ENCODE measurements at places on chromosomes 6 and 20. TPM values are rescaled to one million over a fixed set of nuclear protein-coding genes. Genes with fewer than 3 reads are reported as not detected.

GRCh38 chr6:148044921-148045320, 297.7 kb upstream of the SASH1 start:
- no peak for DNase-seq

DNA sequence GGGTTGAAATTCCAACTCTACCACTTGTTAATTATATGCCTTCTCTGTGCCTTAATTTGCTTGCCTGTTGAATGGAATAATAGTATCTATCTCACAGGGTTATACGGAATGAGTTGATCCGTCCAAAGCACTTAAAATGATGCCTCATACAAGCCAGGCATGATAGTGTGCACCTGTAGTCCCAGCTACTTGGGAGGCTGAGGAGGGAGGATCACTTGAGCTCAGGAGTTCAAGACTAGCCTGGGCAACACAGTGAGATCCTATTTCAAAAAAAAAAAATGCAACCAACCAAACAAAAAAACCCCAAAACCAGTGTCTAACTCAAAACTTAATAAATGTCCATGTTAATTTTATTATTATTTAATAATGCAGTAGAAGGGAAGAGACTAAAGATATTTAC, 35.3 kb downstream of the SAMHD1 start:
- no peak for DNase-seq

DNA sequence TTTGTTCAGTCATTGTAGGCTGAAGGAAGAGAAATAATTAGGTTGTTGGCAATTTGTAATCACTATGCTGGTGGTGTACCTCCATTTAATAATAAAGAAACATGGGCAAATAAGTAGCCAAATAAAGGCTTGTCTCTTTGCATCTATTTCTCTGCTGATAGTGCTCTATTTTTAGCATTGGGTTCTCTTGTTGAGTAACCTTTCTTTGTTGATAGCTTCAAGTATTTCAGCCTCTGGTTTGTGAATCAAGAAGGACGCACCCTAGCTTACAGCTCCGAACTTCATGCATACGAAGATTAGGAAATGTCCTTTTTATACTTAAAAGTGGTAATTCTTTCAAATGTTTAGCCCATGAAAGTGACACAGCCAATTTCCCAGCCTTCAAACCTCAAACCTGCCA, 2.6 kb downstream of the PPP1R14C start:
- DNase-seq, result no peak

Gene SIM1
- total RNA-seq, result 1.7 TPM

GRCh38 chr6:159953091-159953601, 15.7 kb upstream of the IGF2R start:
- no peak for DNase-seq

DNA sequence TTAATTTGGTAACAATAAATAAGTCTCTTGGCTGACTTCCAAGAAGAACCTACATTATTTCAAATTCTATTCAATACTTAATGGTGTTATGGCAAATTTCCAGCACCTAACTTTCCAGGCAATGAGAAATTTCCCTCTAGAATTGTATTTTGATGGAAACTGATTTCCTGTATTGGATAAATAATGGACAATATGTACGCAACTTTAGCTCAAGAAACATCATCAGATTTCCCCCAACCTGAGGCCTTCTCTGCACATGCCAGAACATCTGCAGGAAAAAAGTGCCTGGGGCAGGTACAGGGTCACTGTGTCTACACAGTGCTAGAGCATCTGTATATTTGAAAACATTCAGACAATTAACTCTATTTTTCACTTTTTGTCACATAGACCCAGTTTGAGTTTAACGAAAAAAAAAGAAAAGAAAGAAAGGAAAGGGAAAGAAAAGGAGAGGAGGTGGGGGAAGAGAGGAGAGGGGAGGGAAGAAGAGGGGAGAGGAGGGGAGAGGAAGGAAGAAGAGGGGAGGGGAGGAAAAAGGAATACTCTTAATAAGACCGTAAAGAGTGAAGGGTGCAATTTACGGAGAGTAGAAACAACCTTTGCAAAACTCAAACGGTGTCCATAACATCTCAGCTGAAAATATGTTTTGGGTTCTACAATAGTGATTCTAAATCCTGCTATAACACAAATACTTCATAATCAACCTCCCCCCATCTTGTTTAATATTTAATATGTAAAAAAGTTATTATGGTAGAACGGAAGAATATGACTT, 130.0 kb downstream of the TSHZ2 start:
- DNase-seq, result no peak

DNA sequence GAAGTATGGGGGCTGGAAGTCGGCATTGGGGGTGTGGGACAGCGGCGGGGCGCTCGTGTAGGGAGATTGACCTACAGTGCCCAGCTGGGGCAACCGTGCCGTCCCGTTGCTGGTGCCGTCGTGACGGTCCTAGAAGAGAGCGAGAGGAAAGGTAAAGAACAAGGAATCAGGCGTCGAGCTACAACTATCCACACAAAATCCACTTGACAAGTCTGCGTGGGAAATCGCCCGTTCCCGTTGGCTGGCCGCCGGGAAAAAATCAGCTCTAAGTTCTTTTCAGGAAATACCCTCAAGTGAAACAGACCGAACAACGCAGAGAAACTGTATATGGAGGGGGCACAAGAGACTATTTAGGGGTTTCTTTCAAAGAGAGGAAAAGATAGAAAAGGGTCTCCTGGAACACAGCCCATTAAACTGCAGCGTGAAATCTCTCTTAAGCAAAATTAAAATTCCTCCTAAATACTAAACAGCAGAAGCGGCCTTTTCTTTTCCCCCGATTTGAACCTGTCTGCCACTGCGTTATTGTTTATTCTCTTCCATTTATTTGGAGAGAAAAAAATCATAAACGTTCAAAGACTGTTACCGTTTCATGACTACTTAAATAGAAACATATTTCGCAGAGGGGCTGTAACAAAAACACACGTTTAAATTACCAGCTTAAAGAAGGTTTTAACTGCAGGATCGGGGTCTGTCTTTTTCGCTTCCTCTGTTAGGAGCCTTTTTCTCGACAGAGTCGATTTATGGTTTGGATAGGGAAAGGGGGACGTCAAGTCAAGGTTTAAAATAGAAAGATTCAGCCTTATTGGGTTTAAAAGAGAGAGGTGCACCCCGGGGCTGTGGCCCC, 4.4 kb downstream of the TFAP2A start:
- DNase-seq, result no peak

Gene BNIP5
- total RNA-seq, result not detected

GRCh38 chr20:37342231-37343177, 3.4 kb upstream of the SRC start:
- DNase-seq, result no peak

Gene GSTA3
- not detected for total RNA-seq

DNA sequence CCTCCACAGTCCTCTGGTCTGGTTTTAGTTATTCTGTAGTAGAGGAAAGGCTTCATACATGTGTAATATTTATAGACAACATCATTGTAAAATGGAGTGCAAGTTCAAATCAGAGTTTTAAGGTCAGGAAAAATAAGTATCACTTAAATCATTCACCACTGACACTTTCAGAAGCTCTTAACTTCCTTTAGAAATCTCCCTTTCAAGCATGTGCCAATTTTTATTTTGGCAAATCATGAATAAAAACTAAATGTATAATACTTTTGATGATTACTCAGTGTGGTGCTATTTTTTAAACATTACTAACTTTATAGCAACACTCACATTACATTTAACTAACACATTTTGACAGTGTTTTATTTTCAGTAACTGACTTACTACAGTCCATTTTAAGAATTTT, 112.2 kb downstream of the OGFRL1 start:
- DNase-seq, result no peak

GRCh38 chr6:18263418-18264218, 712 bp downstream of the DEK start:
- DNase-seq, result peak; percentile 40

GRCh38 chr6:41470331-41471063, 75.7 kb upstream of the FOXP4 start:
- no peak for DNase-seq

Gene POM121L2
- total RNA-seq, result not detected

Gene ASCC3
- 19.0 TPM for total RNA-seq

DNA sequence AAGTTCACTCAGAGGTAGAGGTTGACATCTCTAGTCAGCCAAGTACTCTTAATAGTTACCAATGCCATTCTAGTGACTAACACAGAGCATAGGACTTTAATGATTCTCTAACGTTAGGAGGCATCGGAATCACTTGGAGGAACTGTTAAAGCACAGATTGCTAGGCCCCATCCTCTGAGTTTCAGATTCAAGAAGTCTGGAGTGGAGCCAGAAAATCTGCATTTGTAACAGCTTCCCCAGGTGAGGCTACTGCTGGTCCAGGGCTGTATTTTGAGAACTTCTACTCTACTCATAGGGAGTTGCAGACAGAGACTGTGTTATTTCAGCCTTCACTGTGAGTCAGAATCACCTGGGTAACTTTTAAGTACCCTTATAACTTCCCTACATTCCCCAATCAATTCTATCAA, 5.7 kb downstream of the LMBRD1 start:
- DNase-seq, result no peak

GRCh38 chr6:22024973-22025467, 271.8 kb downstream of the PRL start:
- no peak for DNase-seq

DNA sequence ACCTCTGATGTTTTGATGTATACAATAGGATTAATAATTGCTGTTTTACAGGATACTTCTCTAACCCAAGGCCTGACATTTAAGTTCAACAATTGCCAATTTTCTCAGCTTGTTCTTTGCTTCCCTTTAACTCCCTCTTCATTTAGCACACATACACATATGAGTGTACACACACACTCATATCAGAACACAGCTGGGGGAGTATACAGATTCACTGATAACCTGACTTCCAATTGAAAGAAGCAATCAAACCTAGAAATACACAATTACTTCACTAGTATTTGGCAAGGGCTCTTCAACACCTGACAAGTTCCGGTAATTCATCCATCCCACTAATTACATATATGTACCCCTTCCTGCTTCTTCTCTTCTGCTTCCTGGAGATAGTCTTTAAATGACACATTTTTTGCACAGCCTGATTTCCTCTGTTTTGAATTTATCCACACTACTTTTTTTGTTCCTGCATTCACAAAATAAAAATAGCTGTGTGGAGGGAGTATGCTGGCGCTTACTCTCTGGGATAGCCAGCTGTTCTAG, 11.2 kb downstream of the UST start:
- DNase-seq, result no peak

DNA sequence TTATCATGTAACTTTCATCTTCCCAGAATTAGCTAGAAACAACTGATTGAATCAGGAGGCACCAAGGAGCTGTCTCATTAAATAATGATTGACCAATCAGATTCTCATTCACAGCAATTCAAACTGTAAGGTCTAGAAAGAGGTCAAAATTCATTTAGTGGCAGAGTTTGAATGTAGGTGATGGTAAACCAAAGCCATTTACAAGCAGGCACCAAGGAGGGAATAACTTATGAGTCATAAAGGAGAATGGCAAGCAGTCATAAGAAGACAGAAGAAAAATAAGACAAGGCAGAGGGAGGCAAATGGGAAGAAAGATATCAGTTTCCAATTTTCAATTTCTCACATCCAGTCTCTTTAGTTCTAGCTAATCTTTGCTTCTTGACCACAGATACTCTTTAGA, 52.9 kb upstream of the DEFB112 start:
- no peak for DNase-seq

Gene RAMACL
- 0.13 TPM for total RNA-seq

DNA sequence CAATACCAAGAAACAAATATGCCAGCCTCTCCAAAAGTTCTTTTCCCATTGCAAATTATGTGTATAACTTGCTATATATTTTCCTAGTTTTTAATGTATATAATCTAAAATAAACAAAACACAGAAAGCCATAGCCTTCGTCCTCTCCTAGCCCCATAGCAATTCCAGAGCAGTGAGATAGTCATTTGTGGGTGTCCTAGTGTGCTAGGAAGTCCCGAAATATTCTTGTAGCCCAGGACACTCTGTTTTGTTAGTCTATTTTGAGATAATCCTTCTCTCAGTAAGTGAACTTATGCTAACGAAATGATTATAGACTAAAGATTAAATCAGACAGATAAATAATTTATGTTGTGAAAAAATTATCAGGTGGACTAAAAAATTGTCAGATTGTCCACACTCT, 90.7 kb downstream of the AIG1 start:
- no peak for DNase-seq

Gene IGF2R
- 35.9 TPM for total RNA-seq

Gene GRM1
- 0.05 TPM for total RNA-seq

Gene PARD6B
- 2.4 TPM for total RNA-seq

DNA sequence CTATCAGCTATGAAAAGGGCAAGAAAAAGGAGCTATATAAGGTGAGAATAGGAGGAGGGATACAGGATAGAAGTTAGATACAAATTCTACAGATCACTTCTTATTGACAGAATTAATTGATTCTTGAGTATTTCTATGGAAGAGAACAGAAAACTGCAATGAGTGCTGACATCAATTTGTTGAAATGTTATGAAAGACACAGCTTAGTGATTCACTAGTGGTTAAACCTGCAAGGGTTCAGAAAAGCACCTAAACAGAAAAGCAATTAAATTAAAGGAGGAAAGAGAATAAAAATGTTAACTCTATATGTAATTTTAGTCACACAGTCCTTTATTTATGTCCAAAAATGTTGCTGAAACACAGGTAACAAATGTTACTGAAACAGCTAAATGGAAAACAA, 254.4 kb upstream of the RUNX2 start:
- no peak for DNase-seq

Gene PSMB9
- 96.5 TPM for total RNA-seq

Gene RNF182
- 0.23 TPM for total RNA-seq

Gene KIAA0408
- not detected for total RNA-seq

Gene GABRR2
- total RNA-seq, result not detected

DNA sequence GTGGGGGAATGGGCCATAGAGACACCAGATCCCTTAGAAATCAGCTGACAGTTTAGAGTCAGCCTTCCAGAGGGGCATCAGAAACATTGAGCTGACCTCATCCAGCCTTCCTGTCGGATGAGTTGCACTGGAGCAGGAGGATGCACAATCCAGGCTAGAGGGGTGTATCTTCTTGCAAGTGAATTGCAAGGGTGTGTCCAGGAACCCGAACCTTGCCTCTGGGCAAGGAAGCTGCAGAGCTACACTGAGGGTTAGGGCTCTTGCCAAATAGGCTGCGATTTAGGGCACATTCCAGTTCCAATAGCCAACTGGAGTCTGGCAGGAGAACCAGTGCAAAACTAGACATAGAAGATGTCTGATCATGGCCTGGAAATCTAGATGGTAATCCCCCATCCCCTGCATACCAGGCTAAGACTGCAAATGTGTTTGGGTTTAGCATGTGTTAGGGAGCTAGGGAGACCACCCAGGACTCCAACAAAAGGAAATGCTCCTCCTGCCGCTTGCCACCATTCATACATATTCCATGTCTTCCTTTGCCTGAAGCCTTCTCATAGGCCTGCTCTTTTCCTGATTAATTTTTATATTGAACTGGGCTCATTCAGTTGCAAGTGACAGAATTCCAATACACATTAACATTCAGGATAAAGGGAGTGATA, 6.3 kb upstream of the UTRN start:
- peak; percentile 60 for DNase-seq

GRCh38 chr20:47544240-47544639, 42.6 kb downstream of the NCOA3 start:
- no peak for DNase-seq

DNA sequence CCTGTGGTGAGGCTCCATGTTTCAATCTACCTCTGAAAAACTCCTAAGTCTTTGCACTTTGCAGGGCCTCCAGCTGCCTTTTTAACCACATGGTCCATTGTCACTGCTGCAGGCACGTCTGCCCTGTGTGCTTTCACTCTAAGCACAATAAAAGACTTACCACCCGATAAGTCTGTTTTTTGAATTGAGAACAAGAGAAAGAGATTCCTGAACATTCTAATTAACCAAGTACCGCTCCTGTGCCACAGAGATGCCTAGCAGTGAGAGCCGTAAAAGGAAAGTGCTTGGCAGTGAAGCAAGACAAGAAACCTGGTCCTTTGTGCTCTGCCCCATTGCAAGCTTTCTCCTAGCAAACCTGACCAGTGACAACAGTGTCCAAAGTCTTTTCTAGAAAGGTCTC, 487.6 kb upstream of the FLRT3 start:
- no peak for DNase-seq

Measured in MG63 (cell line).